ENCODE measurements at places on chromosomes 2 and 18.

DNA sequence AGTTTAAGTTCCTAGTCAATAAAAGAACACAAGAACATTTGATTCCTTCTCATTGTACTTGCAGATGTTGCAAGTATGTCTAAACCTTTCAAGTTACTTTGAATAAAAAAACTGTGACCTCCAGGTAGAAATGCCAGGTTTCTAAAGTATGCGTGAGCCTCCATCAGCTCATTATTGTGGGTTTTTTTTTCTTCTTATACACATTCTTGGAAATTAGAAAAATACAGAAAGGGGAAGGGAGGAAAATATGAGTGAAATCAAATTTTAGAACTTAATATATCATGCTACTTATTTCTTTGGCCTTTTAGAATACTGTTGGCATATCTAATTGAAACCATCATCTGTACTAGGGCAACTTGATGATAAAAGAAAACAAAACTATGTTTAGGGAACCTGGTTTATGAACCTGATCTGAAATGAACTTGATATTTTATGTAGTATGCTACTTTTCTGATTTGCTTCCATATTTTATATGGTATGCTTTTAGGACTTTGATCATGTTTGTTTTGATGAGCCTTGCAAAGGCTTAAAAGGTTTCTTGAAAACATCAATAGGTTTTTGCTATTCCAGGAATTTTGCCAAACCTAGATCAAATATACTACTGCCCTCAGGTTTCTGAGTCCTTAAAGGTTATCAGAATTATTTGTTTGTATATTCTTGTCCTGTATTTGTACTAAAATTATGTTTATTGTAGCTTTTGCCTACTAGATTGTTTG, 130.7 kb upstream of the MAP3K20 start:
- DNase-seq: no peak

- DNase-seq: no peak
These were observed 74.3 kb upstream of the NPAS2 start for GRCh38 chr2:100745604-100746003.

DNA sequence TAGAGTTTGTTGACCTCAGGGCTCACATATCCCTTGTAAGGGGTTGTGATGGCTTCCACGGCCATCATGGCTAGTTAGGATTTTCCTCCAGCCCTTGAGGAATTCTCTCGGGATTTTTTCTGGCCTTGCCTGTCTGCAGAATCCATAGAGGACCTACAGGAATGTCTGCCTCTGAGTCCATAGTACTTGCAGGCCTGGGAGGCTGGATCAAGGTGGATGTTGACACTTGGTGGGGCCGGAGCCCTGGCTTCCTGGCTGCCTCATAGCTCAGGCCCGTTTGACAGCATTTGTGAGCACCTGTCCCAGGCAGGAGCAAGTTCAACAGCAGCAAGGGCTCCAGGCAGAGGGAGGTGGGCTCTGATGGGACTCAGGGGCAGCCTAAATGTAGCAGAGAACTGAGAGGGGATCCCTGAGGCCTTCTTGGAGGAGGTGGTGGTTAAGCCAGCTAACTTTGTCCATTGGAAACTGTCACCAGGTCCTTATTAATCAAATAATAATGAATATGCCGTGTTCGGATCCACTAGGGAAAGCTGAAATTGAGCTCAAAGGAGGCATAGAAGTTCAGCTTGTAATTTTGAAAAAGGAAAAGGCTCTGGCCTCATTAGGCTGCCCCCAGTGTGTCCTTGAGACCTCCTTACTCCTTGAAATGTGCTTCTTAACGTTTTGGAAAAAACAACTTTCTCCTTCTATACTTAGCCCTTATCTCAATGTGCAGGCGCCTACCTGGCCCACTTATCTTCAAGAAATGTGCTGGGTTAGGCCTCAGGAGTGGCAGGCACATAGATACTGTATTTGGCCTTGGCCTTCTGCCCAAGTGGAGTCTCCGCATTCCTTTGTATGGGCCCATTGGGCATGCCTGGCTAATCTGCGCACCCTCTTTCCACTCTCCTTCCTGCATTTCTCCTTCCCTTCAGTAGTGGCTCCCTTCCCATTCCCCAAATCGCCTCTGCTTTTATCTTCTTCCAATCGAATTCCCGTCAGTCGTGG, 66.9 kb downstream of the HPCAL1 start:
- no peak for DNase-seq

DNA sequence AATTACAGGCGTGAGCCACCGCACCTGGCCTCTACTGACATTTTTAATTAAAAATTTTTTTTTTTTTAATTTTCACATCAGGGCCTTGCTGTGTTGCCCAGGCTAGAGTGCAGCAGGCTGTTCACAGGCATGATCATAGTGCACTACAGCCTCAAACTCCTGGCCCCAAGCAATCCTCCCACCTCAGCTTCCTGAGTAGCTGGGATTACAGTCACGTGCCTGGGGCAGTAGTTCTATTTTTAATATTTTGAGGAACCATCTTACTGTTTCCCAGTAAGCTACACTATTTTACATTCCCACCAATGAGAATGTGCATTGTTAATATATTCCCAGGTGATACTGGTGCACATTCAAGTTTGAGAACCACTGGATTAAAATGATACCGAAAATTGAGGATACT, 92.7 kb downstream of the WDSUB1 start:
- DNase-seq: no peak

- no peak for DNase-seq
These were observed 44.2 kb downstream of the NRXN1 start for GRCh38 chr2:50987616-50988313.

- DNase-seq: no peak
These were observed 776 bp downstream of the TBR1 start for GRCh38 chr2:161416708-161417437.

GRCh38 chr2:9832586-9832985, 10.7 kb upstream of the TAF1B start:
- peak; percentile 89 for DNase-seq

DNA sequence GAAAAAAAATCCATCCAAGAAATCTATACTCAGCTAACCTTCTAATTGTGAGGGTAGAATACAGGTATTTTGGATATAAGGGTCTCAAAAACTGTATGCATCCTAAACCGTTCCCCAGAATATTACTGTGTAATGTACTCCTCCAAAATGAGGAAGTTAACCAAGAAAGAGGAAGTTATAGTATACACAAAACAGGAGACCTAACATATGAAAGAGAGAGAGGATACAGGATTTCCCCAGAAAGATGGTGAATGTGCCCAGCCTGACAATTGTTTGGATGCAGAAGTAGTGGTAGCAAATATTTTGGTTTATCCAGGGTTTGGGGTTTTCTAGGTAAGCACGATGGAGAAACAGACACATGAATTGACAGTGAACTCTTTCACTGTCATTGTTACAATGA, 50.6 kb downstream of the GALNT3 start:
- no peak for DNase-seq

DNA sequence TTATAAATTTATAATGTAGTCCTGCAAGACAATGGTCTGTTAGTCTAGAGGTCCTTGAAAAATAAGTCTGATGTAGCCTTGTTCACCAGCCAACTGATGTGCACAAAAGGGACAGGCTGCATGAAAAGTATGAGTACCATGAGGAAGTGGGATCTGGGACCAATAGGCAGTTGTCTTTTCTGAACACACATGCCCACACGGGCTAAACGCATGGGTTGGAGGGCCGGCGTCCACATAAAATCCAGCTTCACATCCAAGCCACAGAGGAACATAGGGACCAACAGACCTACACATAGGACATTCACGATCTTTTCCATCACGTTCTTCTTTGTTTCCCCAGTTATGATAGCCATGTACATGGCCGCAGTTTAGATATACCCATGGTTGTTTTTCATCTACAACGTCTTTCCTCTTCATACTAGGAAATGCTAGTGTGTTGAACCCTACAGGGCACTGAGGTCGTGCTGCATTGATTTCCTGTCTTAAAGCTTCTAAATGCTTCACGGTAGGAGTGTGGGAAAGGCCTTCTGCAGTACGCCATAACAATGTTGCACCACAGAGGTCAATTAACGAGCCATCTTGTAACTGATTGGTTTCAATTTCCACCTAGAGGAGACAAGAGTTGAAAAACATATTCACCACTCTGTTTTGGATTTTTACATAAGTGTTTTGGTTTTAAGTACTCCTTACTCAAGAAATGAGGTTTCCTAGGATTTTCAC, 49.4 kb downstream of the PELI1 start:
- no peak for DNase-seq

GRCh38 chr2:204012072-204012653, 75.6 kb downstream of the ICOS start:
- DNase-seq: peak; percentile 12

DNA sequence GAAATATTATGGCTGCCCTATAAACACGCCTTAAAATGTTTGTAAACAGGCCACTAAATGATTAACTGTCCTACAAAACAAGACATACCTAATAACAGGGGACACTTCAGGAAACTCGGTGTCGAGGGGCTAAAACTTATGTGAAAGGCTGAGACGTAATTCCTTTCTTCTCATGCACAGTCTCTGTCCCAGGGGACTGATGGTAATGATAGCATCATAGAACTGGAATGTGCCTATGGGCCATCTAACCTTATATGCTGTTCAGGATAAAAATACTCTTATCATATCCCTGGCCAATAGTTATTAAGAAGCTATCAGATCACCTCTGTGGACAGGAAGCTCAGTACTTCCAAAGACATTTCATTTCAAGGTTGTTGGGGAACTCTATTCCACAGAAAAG, 252.6 kb upstream of the RASGRP3 start:
- DNase-seq: peak; percentile 37

DNA sequence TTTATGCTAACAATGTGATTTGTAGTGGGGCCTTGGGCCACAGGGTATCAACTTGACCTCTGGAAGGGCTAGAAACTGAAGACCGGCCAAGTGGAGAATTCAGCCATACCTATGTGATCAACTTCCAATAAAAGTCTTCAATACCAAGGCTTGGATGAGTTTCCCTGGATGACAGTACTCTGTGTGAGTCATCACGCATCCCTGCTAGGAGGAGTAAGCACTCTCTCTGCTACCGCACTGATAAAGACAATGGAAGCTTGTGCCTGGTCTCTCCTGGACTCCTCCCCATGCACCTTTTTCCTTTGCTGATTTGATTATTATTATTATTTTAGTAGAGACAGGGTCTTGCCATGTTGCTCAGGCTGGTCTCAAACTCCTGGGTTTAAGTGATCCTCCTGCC, 58.1 kb downstream of the SKA1 start:
- no peak for DNase-seq

DNA sequence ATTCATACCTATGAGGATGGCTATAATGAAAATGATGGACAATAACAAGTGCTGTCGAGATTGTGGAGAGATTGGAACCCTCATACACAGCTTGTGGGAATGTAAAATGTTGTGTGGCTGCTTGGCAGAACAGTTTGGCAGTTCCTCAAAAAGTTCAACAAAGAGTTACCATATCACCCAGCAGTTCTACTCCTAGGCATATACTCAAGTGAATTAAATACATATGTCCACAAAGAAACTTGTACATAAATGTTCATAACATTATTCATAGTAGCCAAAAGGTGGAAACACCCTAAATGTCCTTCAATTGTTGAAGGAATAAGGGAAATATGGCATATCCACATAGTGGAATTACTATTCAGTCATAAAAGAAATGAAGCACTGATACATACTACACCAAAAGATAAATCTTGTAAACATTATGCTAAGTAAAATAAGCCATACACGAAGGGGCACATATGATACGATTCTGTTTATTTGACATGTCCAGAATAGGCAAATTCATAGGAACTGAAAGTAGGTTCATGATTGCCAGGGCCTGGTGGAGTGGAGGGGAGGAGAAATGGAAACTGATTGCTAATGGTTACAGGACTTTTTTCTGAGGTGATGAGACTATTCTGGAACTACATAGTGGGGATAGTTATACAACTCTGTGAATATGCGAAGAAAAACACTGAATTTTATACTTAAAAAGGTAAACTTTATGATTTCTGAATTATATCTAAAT, 92.1 kb downstream of the ADAM23 start:
- no peak for DNase-seq

DNA sequence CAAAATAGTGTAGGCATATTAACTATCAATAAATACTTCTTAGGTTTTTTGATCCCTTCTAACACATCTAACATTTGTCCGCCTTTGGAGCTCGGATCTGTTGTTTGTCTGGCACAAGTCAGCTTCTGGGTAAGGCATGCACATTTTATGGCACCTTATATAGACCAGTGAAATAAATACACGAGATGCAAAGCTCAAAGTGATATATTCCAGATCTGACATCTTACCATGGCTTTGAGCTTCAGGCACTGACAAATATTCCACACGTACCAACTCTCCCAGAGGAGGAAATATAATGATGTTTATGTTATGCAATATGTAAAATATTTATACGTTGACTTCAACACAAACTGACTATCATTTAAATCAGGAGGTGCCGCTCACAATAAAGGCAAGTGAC, 430.1 kb upstream of the SMIM21 start:
- no peak for DNase-seq

- DNase-seq: peak; percentile 66
These were observed 799.7 kb upstream of the ACVR2A start for GRCh38 chr2:147045113-147045512.

DNA sequence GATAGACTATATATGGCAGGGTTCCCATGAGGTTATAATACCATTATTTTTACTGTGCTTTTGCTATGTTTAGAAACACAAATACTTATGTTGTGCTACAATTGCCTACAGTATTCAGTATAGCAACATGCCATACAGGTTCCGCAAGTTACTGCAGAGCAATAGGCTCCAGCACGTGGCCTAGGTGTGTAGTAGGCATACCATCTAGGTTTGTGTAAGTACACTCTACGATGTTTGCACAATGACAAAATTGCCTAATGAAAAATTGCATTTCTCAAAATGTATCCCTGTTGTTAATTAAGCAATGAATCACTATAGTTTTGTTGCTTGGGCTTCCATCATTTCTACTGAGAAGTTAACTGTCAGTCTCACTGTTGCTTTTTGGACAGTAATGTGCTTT, 9.8 kb downstream of the CD302 start:
- DNase-seq: no peak

- peak; percentile 44 for DNase-seq
These were observed 156.3 kb upstream of the CCDC68 start for GRCh38 chr18:55115606-55116005.

GRCh38 chr2:37852585-37853014, 72.5 kb upstream of the RMDN2 start:
- DNase-seq: no peak

GRCh38 chr2:99662761-99663341, 173.0 kb upstream of the REV1 start:
- DNase-seq: peak; percentile 67

DNA sequence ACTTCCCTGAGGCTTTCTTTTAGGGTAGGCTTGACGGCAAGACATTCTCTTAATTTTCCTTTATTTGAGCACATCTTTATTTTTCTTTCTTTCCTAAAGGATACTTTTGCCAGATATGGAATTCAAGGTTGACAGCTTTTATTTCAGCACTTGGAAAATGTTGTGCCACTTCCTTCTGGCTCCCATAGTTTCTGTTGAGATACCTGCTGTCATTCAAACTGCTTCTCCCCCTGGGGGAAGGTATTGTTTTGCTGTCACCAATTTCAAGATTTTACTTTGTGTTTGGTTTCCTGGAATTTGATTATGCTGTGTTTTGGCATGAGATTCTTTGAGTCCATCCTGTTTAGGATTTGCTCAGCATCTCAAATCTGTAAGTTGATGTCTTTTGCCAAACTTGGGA, 39.1 kb upstream of the TWIST2 start:
- peak; percentile 32 for DNase-seq

Data from foreskin fibroblast (primary cell).